ENCODE measurements at places on chromosomes 1 and 21. TPM values are rescaled to one million over a fixed set of nuclear protein-coding genes. Genes with fewer than 3 reads are reported as not detected.

Gene TAS1R1
- not detected for total RNA-seq

Gene NEGR1
- not detected for total RNA-seq

Gene SPRR1A
- total RNA-seq = not detected

Gene KRTAP21-3
- not detected for total RNA-seq

Gene S1PR1
- total RNA-seq = 0.08 TPM

Gene INAVA
- 53.3 TPM for total RNA-seq

Gene HAO2
- total RNA-seq = not detected

Gene KIF17
- total RNA-seq = 2.1 TPM

Gene OR2T29
- total RNA-seq = not detected

Gene NCSTN
- 45.9 TPM for total RNA-seq

Gene OR6K3
- not detected for total RNA-seq

Gene CD247
- total RNA-seq = 0.36 TPM

Gene C1orf115
- total RNA-seq = 5.9 TPM

Gene RPTN
- 0.02 TPM for total RNA-seq

Gene CD1E
- total RNA-seq = not detected

Gene FCRL5
- not detected for total RNA-seq

Gene RGS4
- total RNA-seq = not detected

Gene TRMT1L
- 13.0 TPM for total RNA-seq

Gene CHRM3
- total RNA-seq = 0.09 TPM

Gene WDR64
- not detected for total RNA-seq

Gene C1orf94
- 0.06 TPM for total RNA-seq

Gene AUNIP
- total RNA-seq = 8.3 TPM

Measured in A549 treated with AZD2906 at 1 μM for 4 hours (cell line).